ENCODE measurements at places on chromosomes 3 and 15.

DNA sequence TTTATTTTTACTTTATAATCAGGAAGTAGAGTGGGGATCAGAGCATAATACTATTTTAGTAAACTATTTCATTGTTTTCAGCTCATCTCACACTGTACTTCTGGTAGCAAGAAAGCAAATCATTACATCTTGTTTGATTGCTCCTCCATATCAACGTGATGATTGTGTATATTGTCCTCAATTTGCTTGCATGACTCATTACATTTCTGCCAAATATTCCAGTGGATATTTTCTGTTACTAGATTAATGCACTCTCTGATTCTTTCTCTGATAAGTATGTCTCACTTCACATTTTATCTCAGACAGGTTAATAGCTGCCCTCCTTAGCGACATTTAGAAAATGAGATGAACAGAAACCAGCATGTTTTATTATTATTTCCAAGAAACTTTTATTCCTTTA lies 1145.3 kb downstream of the OTOL1 start:
- no peak for DNase-seq

- peak; percentile 92 for DNase-seq
Observed at GRCh38 chr3:13379201-13379830, 40.8 kb downstream of the NUP210 start.

GRCh38 chr3:9135930-9136525 lies 113.4 kb downstream of the SRGAP3 start:
- DNase-seq, result no peak

GRCh38 chr15:71568227-71568626 lies 242.1 kb upstream of the NR2E3 start:
- no peak for DNase-seq

GRCh38 chr15:42508263-42508690 lies 12.8 kb downstream of the SNAP23 start:
- no peak for DNase-seq

GRCh38 chr3:72515281-72515680 lies 333.0 kb downstream of the SHQ1 start:
- no peak for DNase-seq

DNA sequence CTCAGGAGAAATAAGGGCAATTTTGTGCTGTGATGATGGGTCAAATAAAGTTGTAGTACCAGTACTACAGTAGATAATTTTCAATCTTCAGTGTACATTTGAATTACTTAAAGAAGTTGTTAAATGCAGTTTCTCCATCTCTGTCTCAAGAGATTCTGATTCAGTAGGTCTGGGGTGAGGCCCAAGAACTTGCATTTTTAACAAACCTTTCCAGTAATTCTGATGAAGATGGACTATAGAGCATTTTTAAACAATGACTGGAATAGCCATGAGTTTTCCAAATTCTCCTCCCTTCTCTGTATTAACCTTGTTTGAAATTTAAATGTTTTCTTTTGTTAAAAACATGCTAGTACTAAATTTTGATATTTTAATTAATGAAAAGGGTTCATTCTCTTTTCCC lies 127.0 kb upstream of the CD96 start:
- no peak for DNase-seq

GRCh38 chr3:37731895-37732294 lies 129.8 kb upstream of the CTDSPL start:
- DNase-seq, result no peak

DNA sequence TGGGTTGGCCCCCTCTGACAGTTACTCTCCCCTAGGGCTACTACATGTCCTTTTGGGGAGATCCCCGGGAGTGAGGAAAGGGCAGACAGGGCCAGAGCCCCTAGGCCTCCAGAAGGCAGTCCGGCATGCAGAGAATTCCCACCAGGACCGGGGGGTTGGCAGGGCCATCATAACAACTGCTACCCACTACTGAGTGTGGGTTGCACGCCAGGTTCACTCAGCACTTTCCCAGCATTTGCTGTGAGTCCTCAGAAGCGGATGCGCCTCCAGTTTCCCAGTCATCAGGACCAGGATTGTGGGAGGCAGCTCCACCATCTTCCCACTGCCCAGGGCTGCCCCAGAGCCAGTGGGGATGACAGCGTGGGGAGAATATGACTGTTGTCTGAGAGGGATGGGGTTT lies 51.2 kb upstream of the HERC1 start:
- no peak for DNase-seq

- DNase-seq, result no peak
Observed at GRCh38 chr3:94912656-94913055, 849.8 kb downstream of the NSUN3 start.

DNA sequence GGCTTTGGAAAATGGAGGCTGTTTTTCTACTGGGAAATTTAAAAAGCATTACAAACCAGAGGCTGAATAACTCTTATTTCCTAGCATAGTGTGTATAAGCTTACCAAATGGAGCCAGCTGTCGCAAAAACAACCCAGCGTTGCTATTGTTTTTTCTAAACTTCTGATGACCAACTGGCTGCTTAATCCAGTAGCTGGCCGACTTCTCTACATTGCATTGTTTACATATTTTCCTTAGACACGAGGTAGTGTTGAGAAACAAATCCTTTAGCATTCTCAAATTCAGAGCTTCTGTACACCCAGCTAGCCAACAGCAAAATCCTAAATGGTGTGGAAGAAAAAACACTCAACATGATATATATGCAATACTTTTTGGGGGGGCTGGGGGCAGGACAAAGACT lies 161.0 kb upstream of the ADAMTS9 start:
- no peak for DNase-seq

DNA sequence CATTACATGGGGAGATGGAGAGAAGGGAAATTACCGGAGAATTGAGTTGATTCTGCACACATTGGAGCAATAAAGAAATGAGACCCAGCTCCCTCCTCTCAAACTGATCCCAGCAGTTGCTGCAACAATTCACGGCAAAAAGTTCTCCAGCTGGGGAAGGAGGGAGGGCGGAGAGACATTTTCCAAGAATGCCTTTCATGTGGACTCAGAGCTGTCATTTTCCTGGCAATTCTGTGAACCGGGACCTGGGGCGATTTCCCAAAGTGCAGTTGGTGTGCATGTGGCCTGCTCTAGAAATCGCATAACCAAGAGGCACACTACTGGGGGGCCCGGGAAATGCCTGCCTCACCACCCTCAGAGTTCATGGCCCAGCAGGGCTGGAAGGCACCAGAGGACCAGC lies 48.7 kb upstream of the IREB2 start:
- DNase-seq, result no peak

DNA sequence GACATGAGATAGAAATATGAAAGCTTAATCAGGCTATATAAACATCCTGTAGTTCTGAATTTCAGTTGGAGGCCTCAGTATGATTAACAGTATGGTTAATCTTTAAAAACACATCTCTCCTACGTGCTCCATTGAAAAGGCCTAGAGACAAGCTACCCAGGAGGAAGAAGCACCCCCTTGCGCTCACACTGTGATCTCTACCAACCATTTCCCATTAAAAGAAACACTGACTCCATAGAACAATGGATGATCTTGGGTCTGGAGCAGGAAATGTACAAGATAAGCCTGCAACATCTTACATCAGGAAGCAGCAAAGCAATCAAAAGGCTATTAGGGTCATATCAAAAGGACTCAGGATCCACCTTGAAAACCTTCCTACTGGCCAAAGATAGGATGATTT lies 3.4 kb upstream of the EOGT start:
- no peak for DNase-seq

- DNase-seq, result no peak
Observed at GRCh38 chr3:154758109-154758868, 321.8 kb upstream of the MME start.

GRCh38 chr15:89399238-89400115 lies 64.9 kb upstream of the POLG start:
- no peak for DNase-seq

DNA sequence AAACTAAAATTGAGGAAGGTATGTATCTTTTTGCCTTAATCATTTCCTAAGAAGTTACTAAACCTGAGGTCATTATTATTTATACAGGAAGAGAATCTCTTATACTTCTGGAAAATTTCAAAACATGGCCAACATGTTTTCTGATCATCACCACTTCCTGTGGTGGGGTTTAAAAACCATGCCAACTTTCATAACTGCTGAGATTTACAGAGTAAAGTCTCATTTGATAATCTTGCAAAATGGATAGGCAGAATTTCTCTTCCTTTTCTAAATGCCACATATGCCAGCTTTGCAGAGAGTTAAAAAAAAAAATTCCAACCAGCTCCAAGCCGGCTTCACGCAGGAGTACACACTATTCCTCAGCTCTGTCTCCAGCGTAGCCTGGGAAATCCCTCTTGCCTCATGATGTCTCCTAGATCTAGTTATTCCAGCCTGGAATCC lies 124.3 kb upstream of the SPRED1 start:
- no peak for DNase-seq

- no peak for DNase-seq
Observed at GRCh38 chr3:48026951-48027908, 11.0 kb upstream of the MAP4 start.

DNA sequence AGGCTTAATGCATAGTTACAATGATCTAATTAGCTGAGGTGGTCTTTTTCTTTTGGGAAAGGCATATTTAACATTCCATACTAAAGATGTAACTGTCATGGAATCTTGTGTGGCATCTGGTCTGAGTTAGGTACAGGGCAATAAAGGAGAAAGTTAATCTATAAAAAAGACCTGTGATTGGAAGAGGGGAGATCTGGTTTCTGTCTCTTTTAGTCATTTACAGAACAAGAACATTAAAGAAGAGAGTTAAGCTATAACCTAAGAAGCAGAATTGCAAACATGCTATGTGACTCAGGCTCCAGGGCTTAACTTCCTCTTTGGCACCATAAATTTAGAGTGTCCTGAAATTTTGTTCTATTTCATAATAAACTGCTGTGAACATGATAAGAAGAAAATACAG lies 47.2 kb upstream of the MME start:
- DNase-seq, result no peak

DNA sequence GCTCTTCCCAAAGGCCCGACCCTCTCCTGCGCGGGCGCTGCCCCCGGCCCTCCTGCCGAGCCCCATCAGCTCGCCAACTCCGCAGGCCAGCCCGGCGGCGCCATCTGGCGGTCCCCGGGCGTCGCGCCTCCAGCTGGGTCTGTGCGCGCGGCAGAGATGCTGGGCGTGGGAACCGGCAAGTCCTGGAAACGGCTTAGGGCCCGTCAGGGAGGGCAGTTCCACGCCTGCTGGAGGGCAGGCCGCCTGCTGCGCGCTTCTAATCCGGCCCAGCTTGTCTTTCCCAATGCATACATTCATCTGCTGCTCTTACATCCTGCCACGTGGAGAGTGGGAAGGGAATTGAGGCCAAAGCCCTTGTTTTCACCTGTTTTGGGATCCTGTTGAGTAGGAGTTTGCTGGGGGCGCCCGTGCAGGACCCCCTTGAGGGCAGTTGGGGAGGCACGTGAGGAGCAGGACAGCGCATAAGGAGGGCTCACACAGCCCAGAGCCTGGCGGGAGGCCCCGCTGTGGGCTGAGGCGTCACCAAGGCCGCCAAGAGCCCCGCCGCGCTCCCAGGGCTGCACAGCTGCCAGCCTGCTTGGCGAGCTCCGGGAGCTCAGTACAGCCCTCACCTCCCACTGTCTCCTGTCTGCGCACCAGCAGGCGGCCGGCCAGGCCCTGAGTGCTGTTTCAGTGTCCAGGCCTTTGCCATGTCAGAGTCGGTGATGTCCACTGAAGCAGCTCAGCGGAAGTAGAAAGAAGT lies 165.6 kb downstream of the NSMCE3 start:
- DNase-seq, result peak; percentile 65

DNA sequence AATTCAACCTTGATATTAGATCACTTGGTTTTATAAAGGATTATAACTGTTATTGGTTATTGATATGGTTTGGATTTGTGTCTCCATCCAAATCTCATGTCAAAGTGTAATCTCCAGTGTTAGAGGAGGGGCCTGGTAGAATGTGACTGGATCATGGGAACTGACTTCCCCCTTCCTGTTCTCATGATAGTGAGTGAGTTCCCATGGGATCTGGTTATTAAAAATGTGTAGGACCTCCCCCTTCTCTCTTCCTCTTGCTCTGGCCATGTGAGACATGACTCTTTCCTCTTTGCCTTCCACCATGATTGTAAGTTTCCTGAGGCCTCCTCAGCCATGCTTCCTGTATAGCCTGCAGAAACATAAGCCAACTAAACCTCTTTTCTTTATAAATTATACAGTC lies 136.0 kb upstream of the UBE2E2 start:
- no peak for DNase-seq

- no peak for DNase-seq
Observed at GRCh38 chr3:194686816-194687637, 1.3 kb downstream of the FAM43A start.

GRCh38 chr3:156459434-156459833 lies 95.5 kb downstream of the SSR3 start:
- DNase-seq, result no peak

DNA sequence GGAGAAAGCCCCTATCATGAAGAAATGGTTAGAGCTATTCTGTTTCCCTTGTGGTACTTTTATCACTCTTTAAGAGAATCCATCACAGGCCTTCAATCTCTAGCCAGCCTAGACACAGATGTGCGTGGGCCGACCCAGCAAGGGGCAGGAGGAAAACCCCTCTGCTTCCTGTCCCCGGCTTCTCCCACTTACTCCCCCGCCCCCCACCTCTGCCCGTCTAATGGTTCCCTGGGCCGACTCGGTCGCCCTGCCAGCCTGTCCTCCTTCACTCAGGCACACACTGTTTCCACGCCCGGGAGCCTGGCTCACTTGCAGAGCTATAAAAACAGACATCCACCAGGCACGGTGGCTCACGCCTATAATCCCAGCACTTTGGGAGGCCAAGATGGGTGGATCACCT lies 58.3 kb upstream of the TFRC start:
- DNase-seq, result no peak

DNA sequence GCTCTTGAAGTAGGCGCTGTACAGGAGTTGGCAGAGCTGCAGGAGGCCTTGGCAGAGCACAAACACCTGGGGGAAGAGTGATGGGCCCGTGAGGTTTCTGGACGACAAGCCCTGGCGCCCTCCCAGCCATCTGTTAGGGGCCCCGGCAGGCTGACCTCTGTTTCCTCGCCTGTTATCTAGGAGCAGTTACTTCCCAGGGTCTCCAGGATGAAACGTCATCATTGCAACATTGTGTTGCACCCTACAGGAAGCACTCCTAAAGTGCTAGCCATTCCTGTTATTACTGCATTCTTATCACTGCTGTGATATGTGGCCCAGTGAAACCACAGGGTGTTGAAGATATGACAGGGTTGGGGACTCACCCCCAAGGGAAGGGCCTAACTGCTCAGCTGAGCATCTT lies 50.2 kb downstream of the SLCO2A1 start:
- no peak for DNase-seq

DNA sequence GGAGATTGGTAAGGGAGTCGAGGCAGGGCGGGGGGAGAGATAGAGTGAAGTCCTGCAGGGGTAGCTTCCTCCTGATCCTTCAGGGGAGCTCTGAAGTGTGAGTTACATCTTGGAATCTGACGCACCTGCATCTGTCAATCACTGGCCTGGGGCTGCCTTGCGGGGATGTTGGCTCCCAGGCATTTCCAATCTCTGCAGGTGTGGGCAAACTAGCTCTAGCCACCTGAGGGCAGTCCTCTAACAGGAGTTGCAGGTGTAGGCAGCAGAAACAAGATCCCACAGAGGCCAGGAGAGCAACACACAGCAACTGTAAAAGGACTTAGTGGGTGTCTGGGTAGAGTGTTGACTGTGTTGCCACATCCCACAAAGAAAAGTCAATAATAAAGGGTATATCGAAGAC lies 63.6 kb downstream of the ZNF621 start:
- DNase-seq, result no peak

Data from H54 (cell line).